ENCODE measurements at places on chromosomes 13 and 19.

- DNase-seq = no peak
Measured at GRCh38 chr13:74250738-74251190, 116.6 kb upstream of the KLF12 start.

DNA sequence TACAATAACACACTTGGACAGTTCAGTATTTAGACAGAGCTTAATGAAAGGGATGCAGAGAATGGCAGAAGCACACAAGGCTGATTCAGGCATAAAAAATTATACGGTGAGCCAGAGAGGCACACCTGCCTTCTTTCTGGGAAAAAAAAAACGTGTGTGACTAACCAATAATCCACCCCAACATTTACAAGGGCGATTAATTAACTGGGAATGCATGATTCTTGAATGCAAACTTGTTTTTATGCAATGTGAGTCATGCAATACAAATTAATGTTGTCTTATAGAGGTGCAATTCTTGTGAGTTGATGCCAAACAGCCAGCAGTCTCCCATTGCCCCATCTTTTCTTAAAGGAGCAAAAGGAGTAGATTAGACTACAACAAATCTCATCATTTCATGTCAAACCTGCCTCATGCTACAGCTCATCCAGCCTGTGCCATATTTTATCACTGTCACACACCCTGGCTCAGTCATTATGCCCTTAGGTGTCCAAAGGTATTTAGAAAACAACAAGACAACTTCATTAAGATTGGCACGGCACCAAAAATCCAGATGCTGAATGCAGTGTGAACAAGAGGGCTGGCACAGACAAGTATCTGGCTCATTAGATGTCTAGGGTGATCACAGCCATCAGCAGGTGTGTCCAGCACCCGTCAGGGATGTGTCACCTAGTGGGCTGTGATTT is 721.1 kb downstream of the EFNB2 start:
- DNase-seq = peak; percentile 24

- DNase-seq = no peak
Measured at GRCh38 chr13:114047358-114047881, 73.5 kb upstream of the C13orf46 start.

GRCh38 chr13:27599845-27600553 is 20.3 kb downstream of the LNX2 start:
- peak; percentile 22 for DNase-seq

- DNase-seq = peak; percentile 39
Measured at GRCh38 chr13:43301346-43301969, 278.1 kb downstream of the DNAJC15 start.

DNA sequence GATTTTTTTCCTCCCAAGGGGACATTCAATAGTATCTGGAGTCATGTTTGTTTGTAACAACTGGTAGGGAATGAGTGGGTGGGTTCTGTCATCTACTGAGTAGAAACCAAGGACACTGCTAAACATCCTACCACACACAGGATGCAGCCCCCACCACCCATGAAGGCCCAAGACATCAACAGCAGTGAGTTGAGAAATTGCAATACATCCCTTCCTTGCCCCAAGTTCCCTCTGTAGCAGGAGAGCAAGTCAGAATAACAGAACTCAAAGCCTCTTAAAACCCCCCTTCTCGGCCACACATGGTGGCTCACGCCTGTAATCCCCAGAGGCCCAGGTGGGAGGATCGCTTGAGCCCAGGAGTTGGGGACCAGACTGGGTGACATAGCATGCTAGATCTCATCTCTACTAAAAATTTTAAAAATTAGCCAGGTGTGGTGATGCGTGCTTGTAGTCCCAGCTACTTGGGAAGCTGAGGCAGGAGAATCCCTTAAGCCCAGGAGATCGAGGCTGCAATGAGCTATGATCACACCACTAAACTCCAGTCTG is 2.4 kb upstream of the CYP2F1 start:
- no peak for DNase-seq

GRCh38 chr19:53553156-53553555 is 15.2 kb downstream of the ZNF331 start:
- no peak for DNase-seq

- peak; percentile 97 for DNase-seq
Measured at GRCh38 chr13:31846182-31846938, 107.0 kb downstream of the RXFP2 start.

DNA sequence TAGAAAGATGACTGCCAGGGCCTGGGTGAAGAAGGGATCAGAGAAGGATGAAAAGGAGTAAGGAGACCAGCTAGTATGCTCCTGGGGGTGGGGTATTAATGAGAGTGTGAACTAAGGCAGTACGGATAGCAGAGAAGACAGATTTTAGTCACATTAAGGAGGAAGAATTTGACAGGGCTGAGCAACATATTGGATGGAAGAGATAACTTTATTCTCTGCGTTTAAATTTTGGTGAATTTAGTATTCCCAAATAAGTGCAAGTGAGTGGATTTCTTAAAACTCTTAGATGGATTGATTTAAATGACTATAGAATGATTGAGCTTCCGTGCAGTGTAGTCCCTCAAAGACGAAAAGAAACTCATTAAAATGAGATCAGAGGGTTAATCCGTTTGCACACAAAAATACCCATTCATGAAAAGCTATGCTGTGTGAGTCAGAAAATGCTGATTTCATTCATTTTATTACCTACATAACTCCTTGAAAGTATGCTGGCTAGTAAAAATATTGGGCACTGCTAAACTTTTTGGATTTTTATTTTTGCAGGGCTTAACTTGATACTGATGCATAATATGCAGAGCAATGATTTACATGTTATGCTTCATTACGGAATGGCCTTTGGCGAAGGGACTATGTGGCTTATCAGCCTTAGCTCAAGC is 54.1 kb downstream of the WDFY2 start:
- no peak for DNase-seq

DNA sequence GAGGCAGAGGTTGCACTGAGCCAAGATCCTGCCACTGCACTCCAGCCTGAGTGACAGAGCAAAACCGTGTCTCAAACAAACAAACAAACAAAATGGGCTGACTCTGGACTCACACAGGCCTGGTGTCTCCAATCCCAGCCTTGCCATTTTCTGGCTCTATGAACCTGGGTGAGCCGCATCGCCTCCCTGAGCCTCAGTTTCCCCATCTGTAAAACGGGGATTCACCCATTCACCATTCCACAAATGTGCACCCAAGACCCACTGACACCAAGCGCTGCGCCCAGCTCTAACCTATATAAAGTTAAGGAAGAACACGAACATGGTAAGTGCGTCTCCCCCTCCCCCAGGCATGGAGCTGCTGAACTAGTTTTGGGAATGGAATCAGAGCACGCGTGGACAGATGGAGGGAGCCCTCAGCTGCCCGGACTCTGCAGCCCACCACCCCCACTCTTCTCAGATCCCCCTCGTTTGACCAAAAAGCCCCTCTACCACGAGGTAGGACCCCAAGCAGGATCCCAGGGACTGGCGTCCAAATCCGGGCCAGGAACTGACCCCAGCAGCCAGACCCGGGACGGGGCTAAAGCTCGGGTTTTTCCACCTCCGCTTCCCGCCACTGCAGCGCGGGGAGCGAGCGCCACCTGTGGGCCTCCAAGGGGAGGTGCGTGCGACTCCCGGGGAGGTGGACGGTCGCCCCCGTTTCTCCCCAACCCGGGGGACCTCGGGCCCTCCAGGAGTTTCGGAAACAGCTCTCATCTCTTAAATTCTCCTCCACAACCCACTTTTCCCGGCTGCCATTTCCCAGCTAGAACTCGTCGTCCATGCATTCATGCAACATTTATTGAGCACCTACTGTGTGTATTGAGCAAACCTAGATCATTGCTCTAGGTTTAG is 33.0 kb upstream of the ADGRE5 start:
- DNase-seq = peak; percentile 75

GRCh38 chr13:26590379-26590778 is 32.9 kb downstream of the WASF3 start:
- no peak for DNase-seq

DNA sequence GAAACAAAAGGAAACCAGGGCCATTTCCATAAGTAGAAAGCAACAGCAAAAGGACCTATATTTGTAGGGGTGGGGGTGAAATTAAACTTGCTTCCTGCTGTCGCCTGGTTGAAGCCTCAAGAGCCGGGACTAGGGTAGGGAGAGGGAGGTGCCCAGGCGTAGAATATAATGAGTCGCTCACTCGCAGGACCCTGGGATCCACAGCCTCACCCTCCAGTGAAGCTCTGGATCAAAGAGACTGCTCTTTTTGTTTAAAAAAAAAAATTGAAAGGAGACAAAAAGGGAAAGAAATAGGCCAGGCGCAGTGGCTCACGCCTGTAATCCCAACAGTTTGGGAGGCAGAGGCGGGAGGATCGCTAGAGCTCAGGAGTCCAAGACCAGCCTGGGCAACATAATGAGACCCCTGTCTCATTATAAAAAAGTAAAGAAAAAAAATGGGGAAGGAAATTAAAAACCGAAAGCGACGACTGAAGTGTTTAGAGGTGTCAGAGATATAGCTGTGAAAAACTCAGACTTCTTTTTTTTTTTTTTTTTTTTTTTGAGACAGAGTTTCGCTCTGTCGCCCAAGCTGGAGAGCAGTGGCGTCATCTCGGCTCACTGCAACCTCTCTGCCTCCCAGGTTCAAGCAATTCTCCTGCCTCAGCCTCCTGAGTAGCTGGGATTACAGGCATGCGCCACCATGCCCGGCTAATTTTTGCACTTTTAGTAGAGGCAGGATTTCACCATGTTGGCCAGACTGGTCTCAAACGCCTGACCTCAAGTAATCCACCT is 10.9 kb upstream of the ADGRE5 start:
- DNase-seq = no peak

GRCh38 chr13:96041326-96042110 is 11.7 kb downstream of the UGGT2 start:
- no peak for DNase-seq

- no peak for DNase-seq
Measured at GRCh38 chr19:31897292-31897691, 448.1 kb upstream of the ZNF507 start.

DNA sequence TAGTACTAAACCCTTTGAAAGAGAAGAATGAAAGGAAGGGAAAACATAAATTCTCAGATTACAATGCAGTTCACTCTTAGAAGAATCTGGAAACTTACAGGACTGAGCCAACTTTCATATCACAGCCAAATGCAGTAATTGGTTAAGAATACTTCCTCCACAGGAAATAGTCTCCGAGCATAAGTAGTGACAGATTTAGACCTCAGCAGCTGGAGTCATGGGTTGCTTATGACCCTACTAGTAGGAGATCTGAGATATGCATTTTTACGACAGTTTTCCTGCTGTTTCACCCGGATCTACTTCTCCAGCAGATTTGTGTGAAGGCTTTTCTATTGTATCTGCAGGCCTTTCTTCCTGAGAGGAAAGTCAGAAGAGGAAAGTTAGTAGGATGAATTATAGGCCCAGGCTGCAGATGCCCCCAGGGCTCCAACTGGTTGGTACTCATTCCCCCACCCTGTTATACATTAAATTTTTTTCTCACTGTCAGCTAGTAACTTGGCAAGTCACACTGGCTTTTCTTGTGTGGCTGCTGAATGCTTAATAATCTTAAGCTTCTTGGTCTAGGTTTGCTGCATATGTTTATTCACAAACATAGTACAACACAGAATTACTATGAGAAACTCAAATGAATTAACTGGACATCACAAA is 1241.5 kb upstream of the MIR17HG start:
- peak; percentile 11 for DNase-seq

DNA sequence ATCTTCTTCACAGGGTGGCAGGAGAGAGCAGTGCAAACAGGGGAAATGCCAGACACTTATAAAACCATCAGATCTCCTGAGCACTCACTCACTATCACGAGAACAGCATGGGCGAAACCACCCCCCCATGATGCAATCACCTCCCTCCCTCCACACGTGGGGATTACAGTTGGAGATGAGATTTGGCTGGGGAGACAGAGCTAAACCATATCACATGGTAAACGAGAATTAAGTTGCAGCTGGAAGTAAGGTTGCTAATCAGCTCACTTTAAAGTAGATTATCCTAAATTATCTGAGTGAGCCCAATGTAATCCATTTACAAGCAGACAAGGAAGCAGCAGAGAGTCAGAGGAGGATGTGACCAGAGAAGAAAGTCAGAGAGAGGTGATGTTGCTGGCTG is 102.2 kb upstream of the IPO5 start:
- DNase-seq = no peak

GRCh38 chr13:37448153-37448552 is 150.4 kb downstream of the POSTN start:
- no peak for DNase-seq

Data from spinal cord (tissue), 10 donors.